ENCODE measurements at places on chromosomes 1 and 21. TPM values are rescaled to one million over a fixed set of nuclear protein-coding genes. Genes with fewer than 3 reads are reported as not detected.

Gene PDPN
- total RNA-seq = 19.5 TPM

Gene NR5A2
- total RNA-seq = 2.0 TPM

Gene GPR37L1
- not detected for total RNA-seq

Gene WNT4
- not detected for total RNA-seq

Gene DLGAP3
- total RNA-seq = 0.19 TPM

Gene PGLYRP3
- total RNA-seq = not detected

Gene F11R
- 21.7 TPM for total RNA-seq

Gene LCE2C
- not detected for total RNA-seq

Gene PKN2
- total RNA-seq = 37.4 TPM

Gene HES5
- total RNA-seq = 0.36 TPM

Gene HES3
- not detected for total RNA-seq

Gene PLA2G2A
- total RNA-seq = 2,513 TPM

Gene FCRLA
- not detected for total RNA-seq

Gene CPLANE2
- total RNA-seq = 6.4 TPM

Gene TSPAN2
- total RNA-seq = 49.5 TPM

Gene SLC9C2
- total RNA-seq = not detected

Gene KRTAP19-1
- total RNA-seq = not detected

Measured in aorta (tissue), 5 donors.